PC-3 (cell line): ENCODE measurements at places on chromosomes 12 and 14. TPM values are rescaled to one million over a fixed set of nuclear protein-coding genes. Genes with fewer than 3 reads are reported as not detected.

DNA sequence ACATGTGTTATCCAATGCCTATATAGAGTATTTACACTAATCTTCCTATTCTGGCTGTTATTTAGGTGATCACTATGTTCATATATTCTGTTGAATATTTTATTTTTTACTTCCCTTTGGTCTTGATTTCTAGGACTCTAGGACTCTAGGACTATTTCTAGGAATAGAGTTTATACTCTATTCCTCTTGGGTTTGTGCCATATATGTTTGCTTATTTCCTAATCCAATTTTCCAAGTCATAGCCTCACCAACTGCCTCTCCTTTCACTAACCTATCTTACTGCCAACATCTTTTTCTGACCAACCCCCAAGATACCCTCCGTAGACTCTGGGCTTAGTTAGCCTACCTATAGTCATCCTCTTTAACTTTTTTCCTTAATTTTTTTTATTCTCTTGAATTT is 28.5 kb downstream of the ARF6 start:
- no peak overlapping the region for H3K4me3 ChIP-seq
- no peak for DNase-seq
- H3K36me3 ChIP-seq, result no peaks in the 10 kb centered on the region
- H3K4me1 ChIP-seq, result no peaks in the 10 kb centered on the region

- H3K4me3 ChIP-seq, result no peak overlapping the region
- H3K36me3 ChIP-seq, result no peaks in the 10 kb centered on the region
- H3K27ac ChIP-seq, result no peak overlapping the region
- H3K27me3 ChIP-seq, result no peaks in the 10 kb centered on the region
Observed at GRCh38 chr12:90828621-90829020, 126.4 kb downstream of the CCER1 start.

DNA sequence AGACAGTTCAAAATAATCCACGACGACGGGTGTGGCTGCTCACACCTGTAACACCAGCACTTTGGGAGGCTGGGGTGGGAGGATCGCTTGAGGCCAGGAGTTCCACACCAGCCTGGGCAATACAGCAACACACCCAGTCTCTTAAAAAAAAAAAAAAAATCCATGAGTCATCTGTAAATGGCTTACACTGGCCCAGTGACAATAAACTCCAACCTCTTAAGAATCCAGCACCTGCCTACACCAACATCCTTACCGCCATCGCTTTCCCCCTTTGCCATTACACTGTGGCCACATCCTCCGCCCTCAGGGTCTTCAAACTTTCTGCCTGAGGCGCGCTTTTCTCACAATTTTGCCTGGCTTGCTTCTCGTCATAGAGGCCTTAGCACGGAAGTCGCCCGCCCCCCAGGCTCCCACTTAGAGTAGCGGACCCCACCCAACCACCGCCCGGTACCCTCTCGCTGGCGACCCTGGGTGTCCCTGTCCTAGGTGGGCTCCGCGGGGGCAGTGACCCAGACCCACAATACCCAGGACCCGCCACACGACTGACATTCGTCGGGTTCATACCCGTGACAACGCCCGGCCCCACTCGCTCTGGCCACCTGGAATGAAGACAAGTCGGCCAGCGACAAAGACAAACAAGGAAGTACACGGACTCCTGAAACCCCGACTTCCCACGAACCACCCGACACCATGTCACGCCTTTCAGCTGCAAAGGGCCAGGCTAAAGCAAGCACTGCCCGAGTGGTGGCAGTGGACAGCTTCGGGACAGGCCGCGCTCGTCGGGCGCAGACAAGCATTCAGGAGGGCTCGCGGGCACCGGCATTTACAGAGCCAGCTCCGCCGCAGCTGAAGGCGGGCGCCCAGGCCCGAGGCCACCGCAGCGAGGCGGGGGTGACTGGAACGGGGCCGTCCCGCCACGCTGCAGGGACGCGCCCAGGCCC is 636 bp downstream of the GOLGA3 start:
- H3K4me1 ChIP-seq, result peaks cover 26% of the 10 kb centered on the region
- DNase-seq, result peak; percentile 77
- peak overlapping the region; percentile 91 for H3K27ac ChIP-seq
- H3K36me3 ChIP-seq, result peaks cover 29% of the 10 kb centered on the region; the same call in 1 of the 2 replicates

- peaks cover 8% of the 10 kb centered on the region for H3K4me1 ChIP-seq
- no peak overlapping the region for H3K4me3 ChIP-seq
- no peaks in the 10 kb centered on the region for H3K27me3 ChIP-seq
- DNase-seq, result no peak
- no peak overlapping the region for H3K27ac ChIP-seq
- H3K36me3 ChIP-seq, result no peaks in the 10 kb centered on the region
Observed at GRCh38 chr14:44438221-44438620, 68.9 kb downstream of the FSCB start.

- no peak overlapping the region for H3K4me3 ChIP-seq
- H3K27me3 ChIP-seq, result no peaks in the 10 kb centered on the region
- no peaks in the 10 kb centered on the region for H3K36me3 ChIP-seq
- peak; percentile 9 for DNase-seq
- H3K4me1 ChIP-seq, result peaks cover 5% of the 10 kb centered on the region; the same call in 1 of the 2 replicates
- H3K27ac ChIP-seq, result no peak overlapping the region
Observed at GRCh38 chr14:37813732-37814131, 218.3 kb downstream of the TTC6 start.

Gene MYO1H
- not detected in 2 replicates for total RNA-seq
